ENCODE measurements at places on chromosomes 4 and X.

- DNase-seq = no peak
Measured at GRCh38 chr4:24174602-24175001, 284.8 kb upstream of the PPARGC1A start.

GRCh38 chrX:133608406-133608805 is 193.1 kb upstream of the GPC4 start:
- no peak for DNase-seq

GRCh38 chr4:185318679-185319078 is 77.0 kb downstream of the LRP2BP start:
- DNase-seq = no peak

DNA sequence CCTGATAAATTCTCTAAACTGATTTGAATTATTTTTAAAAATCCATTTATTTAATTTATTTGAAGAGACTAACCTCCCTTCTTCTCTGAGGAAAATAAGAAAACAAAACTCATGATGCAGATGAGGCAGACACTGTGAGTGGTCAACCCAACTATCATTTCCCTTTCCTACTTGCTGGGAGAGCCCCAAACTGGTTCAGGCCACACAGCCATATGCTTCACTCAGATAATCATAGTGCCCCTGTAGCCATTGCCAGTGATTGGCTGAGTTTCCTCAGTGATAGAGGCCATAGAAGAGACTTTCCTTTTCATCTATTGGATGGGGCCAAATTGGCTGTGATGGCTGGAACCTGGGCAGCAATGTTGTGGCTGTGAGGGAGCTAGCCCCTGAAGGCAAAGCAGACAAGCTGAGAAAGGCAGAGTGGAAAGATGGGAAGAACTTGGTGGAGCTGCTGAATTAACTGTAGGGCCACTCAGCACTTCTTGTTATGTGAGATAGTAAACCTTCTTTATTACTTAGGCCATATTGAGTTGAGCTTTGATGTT is 49.8 kb downstream of the RAB33B start:
- DNase-seq = no peak

DNA sequence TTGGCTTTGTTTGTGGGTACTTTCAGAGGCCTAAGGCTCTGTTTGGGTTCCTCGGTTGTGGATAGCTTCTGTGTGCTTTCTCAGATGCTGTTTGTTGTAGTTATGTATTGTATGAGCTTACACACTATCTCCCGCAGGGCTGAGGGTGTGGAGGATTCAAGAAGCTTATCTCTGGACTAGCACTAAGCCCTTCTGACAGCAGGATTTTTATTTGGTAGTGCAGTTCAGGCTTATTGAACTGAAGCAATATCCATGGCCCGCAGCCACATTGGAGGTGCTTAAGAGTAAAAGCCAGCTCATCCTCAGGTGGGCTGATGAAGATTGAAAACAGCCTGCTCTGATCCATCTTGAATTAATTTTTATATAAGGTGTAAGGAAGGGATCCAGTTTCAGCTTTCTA is 128.2 kb downstream of the RASGEF1B start:
- DNase-seq = no peak

- DNase-seq = no peak
Measured at GRCh38 chr4:176840166-176840565, 47.4 kb upstream of the VEGFC start.

DNA sequence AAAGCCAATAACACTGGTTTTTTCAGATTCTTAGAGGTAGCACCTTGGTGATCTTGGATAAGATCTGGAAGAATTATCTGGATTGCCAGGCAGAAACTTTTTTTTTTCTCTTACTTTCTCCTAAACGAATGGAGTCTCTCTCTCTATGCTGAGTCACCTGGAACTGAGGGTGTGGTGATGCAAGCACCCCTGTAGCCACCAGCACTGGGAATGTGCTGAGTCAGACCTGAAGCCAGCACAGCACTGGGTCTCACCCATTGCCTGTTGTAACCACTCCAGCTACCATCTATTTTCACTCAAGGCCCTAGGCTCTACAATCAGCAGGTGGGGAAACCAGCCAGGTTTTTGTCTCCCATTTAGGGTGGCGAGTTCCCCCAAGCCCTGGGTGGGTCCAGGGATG is 923.8 kb downstream of the RAPGEF2 start:
- DNase-seq = no peak

All from SK-N-DZ (cell line).